Activated gamma-delta T cell treated with Interleukin-2 at 50 U/mL for 16 hours (primary cell): ENCODE measurements at places on chromosomes 4 and X.

GRCh38 chrX:153766098-153766817 is 2.2 kb downstream of the PLXNB3 start:
- no peak for DNase-seq

GRCh38 chrX:47941423-47941822 is 62.4 kb downstream of the ZNF182 start:
- DNase-seq = no peak

GRCh38 chr4:70556856-70557255 is 35.2 kb upstream of the AMBN start:
- no peak for DNase-seq

- no peak for DNase-seq
Observed at GRCh38 chrX:52353838-52354237, 15.0 kb upstream of the XAGE2 start.

DNA sequence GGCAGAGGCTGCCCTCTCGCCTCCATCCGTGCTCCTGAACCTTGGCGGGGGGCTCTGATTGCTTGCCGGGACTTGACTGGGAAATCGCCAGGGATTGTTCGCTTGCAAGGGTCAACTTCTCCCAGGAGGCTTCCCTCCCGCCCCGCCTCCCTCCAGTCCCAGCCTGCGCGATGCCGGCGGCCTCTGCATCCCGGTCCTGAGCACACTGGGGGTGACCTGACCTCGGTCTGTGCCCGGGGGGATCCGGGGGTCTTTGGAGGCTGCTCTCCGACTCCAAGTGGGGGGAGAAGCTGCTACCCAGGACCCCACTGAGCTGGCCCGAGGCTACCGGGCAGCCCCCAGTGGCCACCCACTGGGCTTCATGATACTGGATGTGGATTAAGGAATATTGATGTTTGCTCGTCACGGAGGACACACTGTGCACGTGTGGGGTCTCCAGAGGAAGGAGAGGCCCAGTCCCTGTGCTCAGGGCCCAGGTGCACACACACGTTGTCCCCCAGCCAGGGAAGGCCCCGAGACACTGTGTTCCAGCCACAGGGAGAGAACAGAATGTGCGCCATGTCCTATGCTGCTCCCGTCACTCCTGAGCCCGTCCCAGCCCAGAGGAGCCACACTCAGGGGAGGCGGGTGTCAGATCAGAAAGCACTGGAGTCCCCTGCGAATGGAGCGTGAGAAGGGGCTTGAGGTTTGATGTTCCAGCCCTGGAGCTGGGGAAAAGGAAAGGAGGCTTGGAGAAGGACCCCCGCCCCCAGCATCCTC is 55.9 kb upstream of the NKX1-1 start:
- no peak for DNase-seq

DNA sequence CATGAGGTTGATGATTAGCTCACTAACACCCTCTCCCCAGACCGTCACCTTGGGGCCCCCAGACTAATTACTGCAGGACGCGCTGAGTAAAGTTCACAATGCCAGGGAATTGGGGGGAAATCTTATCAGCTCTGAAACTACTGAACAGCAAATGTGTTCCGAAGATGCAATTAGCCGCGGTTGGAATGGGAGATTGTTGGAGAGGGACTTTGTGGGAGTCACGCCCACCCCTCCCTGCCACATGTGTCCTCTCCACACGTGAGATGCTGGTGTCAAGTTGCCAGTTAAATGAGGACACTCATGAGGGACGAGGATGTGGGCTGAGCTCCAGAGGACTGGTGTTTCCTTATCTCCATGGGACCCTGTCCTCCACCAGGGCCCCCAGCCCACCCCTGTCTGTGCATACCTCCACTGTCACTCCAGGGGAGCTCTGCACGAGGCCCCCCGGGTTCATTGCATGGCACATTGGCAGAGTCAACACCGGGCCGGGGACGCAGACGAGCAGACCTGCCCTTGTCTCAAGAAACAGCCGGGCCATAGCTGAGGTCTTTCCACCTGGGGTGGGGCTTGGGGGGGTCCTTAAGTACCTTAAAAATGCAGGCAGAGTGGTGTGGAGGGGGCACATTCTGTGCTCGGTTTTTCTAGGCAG is 175.4 kb upstream of the PSAPL1 start:
- no peak for DNase-seq

DNA sequence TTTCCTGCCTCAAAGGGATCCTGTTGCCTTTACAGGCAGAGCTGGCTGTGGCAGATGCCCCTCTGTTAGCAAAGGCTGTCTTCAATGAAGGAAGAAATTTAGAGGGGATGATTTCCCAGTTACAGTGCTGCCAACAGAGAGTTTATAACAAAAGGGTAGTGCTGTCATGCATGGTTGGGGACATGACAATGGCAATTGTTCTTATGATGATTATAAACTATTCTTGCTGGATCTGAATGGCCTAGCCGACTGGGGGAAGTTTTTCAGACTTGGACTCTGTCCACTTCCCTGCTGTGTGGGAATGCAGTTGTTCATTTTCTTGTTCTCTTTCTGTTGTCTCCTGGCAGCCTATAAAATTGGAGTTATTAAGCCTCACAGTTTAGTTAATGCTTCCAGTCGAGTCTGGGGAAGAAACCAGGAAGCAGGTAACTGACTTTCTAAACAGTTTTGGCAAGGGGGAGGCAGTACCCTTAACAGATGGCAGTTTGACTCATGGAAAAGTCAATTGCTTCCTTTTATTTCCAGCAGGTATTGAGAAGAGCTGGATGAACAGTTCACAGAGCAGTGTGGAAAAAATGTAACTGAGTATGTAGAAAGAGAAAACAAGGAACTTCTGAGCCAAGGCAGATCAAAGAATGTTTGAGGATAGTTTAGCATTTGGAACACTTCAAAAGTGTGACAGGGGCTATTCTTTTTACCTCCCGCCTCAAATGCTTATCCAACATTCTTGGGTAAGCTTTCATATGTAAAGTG is 582.6 kb downstream of the RAPGEF2 start:
- DNase-seq = no peak

GRCh38 chr4:87838890-87839591 is 6.3 kb downstream of the MEPE start:
- DNase-seq = no peak

DNA sequence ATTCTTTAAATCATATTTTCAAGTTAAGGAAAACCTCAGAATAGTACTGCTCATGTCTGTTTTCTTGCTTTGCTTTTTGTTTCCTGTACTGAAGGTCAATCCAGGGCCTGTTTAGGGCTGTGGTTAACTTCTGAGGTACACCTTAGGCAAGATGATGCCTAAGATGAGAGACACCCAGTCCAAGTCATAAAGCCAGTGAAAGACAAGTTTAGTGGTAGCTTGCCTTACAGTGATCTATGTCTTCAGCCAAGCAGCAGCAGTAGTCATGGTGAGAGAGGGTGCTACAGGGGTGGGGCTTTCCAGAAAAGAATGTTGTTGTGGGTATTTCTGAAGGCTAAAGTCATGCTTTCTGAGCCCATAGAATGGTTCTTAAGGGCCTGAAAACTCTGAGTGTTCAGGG is 173.7 kb downstream of the VSIG4 start:
- peak; percentile 6 for DNase-seq

GRCh38 chr4:176781739-176782100 is 11.0 kb downstream of the VEGFC start:
- no peak for DNase-seq

DNA sequence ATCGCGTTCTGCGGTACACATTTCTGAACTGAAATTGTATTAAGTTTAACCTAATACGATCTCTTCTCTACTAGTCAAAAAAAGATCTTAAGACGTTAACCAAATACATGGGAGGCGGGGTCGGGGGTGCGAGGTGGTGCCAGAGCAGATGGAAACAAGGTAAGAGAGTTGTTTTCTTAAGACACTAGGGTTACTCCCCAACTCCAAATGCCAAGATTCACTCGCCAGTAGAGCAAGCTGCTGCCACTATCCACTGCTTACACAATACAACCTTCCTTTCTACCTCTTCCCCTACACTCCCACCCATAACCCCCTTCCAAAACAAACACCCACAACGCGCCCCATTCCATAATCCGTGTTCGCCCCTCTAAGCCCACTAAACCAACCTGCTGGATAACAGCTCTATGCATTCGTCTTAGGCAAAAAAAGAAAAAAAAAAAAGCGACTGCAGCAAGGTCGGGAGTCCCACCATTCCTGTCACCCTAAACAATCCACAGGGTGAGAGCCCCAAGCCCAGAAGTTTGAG is 1.3 kb downstream of the LCORL start:
- peak; percentile 8 for DNase-seq

DNA sequence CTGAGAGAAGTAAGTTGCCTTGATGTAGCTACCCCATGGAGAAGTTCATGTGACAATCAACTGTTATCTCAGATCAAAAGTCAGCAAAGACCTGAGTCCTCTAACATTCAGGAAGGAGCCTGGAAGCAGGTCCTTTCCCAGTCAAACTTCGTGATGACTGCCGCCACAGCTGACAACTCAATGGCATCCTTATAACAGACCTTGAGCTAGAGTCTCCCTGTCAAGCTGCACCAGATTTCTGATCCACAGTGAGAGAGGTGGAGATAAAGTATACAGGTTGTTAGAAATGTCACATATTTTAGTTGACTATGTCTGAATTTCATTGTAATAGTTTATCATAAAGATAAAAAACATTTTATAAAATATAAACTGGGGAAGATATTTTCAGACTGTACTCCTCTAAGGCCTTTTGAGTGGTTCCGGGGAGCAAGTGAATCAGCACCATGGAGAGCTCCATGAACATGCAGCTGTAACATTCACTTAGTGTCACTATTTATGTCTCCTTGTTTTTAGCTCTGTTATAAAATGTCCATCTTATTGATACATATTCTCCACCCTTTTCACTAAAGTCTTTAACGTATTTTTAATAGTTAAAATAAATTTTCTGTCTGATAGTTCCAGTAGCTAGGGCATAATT is 1653.5 kb upstream of the AGA start:
- DNase-seq = no peak

DNA sequence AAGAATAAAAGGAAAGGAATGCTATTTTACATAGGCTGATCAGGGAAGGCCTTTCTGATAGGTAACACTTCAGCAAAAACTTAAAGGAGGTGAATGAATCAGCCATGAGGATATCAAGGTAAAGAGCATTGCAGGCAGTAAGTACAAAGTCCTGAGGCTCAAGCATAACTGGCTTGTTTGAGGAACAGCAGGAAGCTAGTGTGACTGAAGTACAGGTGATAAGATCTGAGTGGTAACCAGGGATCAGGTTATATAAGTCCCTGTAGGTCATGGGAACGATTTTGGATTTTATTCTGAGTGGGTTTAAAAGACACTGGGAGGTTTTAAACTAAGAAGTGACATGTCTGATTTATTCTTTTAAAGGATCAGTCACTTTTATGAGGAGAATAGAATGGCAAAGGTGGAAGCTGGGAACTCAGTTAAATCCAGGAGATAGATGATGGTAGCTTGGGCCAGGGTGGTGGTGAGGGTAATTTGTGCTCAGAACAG is 47.1 kb upstream of the THOC2 start:
- DNase-seq = no peak

- DNase-seq = no peak
Observed at GRCh38 chr4:110849461-110849860, 226.6 kb upstream of the PITX2 start.

DNA sequence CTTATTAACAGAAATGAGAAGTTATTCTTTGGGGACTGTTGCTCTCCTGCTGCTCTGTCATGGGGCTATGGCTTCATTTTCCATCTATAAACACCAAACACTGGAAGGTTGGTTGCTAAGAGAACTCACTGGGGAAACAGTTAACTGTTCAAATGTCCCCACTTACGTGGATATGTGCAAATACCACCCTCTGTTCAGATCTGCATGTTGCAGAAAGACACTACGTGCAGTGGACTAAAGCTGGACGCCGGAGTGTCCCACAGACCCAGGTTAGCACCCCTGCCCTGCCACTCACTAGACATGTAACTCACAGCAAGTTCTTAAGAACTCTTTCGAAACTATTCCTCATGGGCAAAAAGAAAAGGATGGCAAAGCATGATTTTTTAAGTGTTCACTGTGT is 62.1 kb downstream of the SORBS2 start:
- no peak for DNase-seq

DNA sequence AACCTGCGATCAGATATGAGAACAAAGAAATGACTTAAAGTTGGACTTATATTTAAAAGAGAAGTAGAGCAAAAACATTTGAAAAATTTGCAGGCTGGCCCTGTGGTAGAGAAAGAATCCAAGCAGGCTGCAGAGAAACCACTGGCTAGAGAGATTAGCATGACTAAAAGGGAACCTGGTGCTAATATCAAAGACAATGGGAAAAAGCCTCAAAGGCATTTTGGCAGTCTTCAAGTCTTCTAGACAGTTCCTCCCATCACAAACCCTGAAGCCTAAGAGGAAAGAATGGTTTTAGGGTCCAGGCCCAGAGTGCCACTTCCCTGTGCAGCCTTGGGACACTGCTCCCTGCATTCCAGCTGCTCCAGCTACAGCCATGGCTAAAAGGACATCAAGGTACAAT is 33.4 kb downstream of the KCTD8 start:
- no peak for DNase-seq

DNA sequence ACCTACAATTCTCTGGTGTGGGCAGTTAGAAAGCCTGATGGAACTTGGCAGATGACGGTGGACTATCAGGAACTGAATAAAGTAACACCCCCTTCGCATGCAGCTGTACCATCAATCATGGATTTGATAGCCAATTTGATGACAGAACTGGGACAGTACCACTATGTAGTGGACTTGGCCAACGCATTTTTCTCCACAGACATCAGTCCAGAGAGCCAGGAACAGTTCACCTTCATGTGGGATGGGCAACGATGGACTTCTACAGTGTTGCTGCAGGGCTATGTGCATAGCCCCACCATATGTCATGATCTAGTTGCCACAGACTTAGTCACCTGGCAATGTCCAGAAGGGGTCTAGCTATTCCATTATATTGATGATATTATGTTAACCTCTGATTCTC is 54.5 kb upstream of the CCDC149 start:
- DNase-seq = no peak

- DNase-seq = no peak
Observed at GRCh38 chrX:98029861-98030260, 1146.2 kb downstream of the RPA4 start.

- DNase-seq = no peak
Observed at GRCh38 chrX:68083510-68083909, 349.8 kb downstream of the OPHN1 start.

- DNase-seq = no peak
Observed at GRCh38 chr4:138841343-138841742, 174.2 kb upstream of the NOCT start.

- no peak for DNase-seq
Observed at GRCh38 chr4:70908993-70909556, 6.9 kb downstream of the MOB1B start.

GRCh38 chrX:15501506-15501905 is 899 bp downstream of the BMX start:
- DNase-seq = no peak

- no peak for DNase-seq
Observed at GRCh38 chrX:44914532-44915198, 41.7 kb downstream of the KDM6A start.

- no peak for DNase-seq
Observed at GRCh38 chr4:36919721-36920120, 324.8 kb upstream of the NWD2 start.
